Progenitor cell of endocrine pancreas (in vitro differentiated cells): ENCODE measurements at places on chromosomes 6 and 20.

DNA sequence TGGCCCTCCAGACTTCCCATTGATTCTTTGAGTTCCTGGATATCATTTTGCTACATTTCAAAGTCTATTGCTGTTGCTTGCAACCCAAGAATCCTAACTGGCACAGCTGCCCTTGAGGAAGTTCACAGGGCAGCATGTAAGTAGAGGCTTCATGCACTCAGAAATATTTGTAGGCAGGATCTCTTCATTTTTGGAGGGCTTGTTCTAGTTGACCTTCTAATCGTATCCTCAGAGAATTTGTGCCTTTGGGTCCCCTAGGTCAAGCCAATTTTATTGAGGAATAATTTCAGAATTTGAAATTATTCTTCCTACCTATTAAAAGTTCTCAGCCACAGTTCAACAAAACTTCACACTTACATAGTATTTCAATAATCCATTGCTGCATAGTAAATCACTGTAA, 5.6 kb upstream of the NCOA3 start:
- no peak overlapping the region for H3K27ac ChIP-seq
- DNase-seq = no peak
- H3K4me3 ChIP-seq = no peak overlapping the region

DNA sequence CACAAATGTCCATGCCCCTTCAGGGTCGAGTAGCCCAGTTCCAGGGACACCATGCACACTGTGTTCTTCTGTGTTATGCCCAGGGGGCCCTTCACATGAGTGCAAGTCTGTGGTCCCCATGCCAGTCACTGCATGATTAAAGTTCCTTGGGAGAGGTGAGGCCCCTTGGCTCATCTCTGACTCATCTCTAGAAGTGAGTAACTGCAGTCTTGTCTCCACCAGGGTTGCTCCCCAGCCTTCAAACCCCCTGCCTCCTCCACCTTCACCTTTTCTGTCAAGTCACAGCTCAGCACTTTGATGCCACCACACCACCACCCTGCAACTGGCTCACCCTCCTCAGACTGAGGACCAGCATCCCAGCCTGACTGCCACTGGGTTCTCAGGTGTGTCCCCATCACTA, 161.7 kb downstream of the UNC5CL start:
- peaks cover 4% of the 10 kb centered on the region for H3K36me3 ChIP-seq
- peaks cover 17% of the 10 kb centered on the region for H3K27me3 ChIP-seq
- H3K27ac ChIP-seq = no peak overlapping the region
- H3K4me3 ChIP-seq = no peak overlapping the region

GRCh38 chr6:158437571-158437970, 122.3 kb upstream of the TMEM181 start:
- H3K4me1 ChIP-seq = no peaks in the 10 kb centered on the region
- H3K27ac ChIP-seq = no peak overlapping the region
- H3K27me3 ChIP-seq = no peaks in the 10 kb centered on the region
- H3K36me3 ChIP-seq = peaks cover 5% of the 10 kb centered on the region

DNA sequence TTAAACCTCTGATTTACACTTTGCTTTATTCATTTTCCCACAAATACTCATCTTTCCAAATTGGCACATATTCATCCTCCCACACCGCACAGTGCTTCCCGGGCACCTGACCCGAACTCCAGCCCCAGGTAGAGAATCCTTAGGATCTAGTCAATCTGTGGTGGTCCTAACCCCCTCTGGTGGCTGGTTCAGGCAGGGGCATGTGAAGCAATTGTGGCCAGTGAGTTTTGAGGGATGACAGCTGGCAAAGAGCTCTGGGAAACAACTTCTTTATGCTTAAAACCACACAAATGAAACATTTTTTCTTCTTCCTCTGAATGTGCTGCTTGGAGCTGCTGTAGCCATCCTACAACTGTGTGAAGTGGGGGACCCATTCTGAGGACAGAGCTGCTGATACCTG, 54.7 kb downstream of the ELOVL5 start:
- no peak overlapping the region for H3K27ac ChIP-seq
- H3K36me3 ChIP-seq = peaks cover 6% of the 10 kb centered on the region
- DNase-seq = peak; percentile 21
- no peak overlapping the region for H3K4me3 ChIP-seq
- no peaks in the 10 kb centered on the region for H3K27me3 ChIP-seq
- peaks cover 2% of the 10 kb centered on the region for H3K4me1 ChIP-seq

GRCh38 chr6:157276134-157276532, 47.2 kb downstream of the TMEM242 start:
- H3K4me1 ChIP-seq = peaks cover 5% of the 10 kb centered on the region
- DNase-seq = no peak
- H3K36me3 ChIP-seq = no peaks in the 10 kb centered on the region

DNA sequence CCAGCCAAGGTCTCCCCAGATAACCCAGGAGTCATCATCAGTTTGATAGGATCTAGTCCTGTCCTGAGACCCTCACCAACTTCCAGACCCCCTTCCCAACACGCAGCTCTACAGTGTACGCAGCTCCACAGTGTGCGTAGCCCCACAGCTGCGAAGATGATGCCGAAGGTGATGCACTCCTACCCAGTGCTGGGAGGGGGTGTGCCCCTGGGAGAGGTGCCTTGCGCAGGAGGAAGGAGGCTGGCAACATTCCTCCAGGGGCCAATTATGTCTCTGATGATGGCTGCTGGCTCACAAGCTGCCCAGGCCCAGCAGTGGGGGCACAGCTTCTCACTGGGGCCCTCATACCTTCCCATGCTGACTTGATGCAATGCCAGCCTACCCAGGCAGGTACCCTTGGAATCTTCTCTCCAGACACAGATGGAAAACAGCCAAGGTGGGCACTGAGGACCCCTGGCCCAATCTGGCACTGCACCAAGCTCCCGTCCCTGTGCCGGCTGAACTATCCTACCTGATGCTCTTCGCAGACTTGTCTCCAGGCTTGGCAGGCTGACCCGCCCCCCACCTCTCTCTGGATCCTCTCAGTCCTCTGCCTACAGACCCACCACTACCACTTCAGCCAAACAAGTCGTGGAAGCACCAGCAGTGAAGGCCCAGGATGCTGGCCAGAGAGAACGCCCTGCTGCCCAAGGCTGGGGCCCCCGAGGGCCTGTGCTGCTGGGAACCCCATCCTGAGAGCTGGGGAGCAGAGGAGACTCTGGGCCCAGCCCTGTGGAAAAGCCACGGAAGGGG, 1.4 kb downstream of the ZNF512B start:
- peaks cover 7% of the 10 kb centered on the region for H3K4me1 ChIP-seq
- H3K27ac ChIP-seq = peak overlapping the region; percentile 87
- peaks cover 4% of the 10 kb centered on the region for H3K36me3 ChIP-seq
- no peak for DNase-seq

DNA sequence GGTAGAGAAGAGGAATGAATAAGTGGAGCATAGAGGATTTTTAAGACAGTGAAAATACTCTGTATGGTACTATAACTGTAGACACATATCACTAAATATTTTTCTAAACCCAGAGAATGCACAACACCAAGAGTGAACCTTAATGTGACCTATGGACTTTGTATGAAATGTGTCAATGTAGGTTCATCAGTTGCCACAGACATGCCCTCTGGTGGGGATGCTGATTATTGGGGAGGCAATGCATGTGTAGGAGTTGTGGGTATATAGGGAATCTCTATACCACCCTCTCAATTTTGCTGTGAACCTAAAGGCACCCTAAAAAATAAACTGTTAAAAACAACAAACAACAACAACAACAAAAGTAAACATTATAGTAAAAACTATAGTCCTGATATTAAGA, 293.7 kb downstream of the RNF144B start:
- no peaks in the 10 kb centered on the region for H3K4me1 ChIP-seq
- no peak for DNase-seq
- H3K27ac ChIP-seq = no peak overlapping the region
- H3K36me3 ChIP-seq = no peaks in the 10 kb centered on the region

GRCh38 chr6:44631968-44632367, 244.5 kb downstream of the CDC5L start:
- H3K27me3 ChIP-seq = peaks cover 7% of the 10 kb centered on the region
- no peak overlapping the region for H3K27ac ChIP-seq
- no peak for DNase-seq
- no peak overlapping the region for H3K4me3 ChIP-seq

DNA sequence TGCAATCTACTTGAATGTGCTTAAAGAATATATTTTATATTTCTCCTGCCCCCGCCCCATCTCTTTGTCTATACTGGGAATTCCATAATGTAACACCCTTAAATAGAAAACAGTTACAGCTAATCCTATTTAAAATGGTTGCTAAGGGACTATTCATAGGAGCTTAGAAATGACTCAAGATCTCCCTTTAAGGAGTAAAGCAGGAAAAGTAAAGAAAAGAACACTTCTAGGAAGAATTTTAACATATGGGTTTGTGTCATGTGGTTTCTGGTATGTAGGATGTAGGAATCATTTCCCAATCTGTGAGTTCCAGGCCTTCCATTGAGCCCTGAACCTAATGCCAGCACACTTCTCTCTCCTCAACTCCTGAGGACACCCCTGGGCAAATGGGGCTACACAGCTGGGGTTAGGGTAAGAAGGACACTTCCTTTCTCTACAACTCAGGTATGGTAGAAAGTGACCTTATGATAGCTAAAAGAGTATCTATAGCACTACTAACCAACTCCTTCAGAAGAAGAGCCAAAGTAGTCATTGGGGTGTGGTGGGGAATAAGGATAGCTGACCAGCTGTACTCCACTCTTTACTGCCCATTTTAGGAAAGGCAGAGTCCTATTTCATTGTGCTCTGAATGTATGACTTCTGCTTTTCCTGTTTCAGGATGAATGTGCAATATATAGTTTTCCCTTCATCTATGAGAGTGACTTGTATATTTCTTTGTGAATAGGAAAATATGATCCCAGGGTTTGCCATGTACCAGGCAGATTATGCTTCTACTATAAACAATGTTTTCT, 27.3 kb downstream of the RIMS1 start:
- no peaks in the 10 kb centered on the region for H3K36me3 ChIP-seq
- DNase-seq = no peak
- no peak overlapping the region for H3K4me3 ChIP-seq
- H3K27me3 ChIP-seq = no peaks in the 10 kb centered on the region
- H3K4me1 ChIP-seq = no peaks in the 10 kb centered on the region
- H3K27ac ChIP-seq = no peak overlapping the region

DNA sequence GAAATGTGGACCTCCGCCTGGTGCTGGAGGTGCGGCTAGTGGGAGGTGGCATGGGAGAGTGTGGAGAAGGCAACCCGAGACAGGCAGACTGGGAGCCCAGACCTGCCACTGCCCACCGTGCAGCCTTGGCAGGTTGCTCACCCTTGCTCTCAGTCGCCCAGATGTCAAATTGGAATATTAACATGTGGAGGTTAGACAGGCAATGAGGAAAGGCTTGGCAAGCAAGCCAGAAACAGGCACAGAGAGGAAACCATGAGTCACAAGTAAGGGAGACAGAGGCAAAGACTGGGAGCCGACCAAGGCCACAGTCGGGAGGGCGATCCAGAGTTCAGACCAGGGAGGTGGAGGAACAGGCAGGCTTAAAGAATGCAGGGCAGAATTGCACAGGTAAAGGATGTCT, 178.2 kb downstream of the FOXC1 start:
- H3K27ac ChIP-seq = no peak overlapping the region
- peaks cover 6% of the 10 kb centered on the region for H3K27me3 ChIP-seq

DNA sequence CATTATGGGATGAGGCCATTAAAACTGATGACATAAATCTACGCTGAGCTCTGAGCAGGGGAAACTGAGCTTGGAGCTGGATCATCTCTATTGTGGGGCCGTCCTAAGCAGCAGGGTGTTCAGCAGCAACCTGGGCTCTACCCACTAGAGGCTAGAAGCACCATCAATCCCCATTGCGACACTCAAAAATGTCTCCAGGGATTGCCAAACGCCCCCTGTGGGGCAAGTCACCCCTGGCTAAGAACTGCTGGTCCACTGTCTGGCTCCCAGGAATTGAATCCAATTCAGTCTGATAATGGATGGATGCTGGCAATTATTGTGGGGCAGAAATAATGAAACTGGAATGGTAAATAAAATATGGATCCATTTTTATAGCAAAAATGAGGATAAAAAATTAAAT, 38.2 kb downstream of the PMEPA1 start:
- H3K27ac ChIP-seq = no peak overlapping the region
- no peaks in the 10 kb centered on the region for H3K27me3 ChIP-seq

GRCh38 chr6:13256266-13257001, 71.9 kb downstream of the TBC1D7 start:
- no peak for DNase-seq
- no peak overlapping the region for H3K27ac ChIP-seq
- H3K27me3 ChIP-seq = no peaks in the 10 kb centered on the region
- H3K4me1 ChIP-seq = no peaks in the 10 kb centered on the region
- H3K4me3 ChIP-seq = no peak overlapping the region
